NCI-H1105 (cell line): ENCODE measurements at places on chromosomes 2 and 18.

DNA sequence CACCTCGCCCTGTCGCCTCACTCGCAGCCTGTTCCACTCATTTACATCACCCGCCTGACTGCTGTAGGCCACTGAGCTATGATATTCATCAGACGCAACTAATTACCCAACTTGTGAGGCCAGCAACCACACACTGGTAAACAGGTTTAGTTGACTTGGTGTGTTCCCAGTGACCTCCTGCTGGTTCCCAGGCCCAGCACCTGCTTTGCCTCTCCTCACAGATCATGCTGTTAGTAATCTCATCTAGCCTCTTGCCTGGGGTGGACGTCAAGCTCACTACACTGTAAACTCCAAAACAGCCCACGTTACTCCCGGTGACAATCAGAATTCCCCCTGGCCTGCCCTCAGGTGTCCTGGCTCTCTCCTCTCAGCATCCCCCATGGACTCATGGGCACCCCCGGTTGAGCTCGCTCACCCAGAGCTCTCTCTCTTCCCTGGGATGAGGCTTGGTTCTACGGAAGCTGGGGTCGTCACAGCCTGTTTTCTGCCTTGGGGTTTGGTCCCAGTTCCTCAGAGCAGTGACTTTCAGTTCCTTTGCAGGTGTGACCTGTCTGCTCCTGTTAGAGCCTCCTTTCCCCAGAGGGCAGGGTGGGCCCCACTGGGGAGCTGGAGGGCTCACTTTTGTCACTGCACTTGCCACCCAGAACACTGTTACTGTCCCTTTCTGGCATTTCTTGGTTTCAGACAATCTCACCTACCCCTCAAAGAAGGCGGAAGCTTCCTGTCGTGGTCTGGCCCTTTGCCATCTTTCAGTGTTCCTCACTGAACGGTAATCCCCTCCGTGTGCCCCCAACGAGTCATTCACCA, 40.3 kb downstream of the INPP5D start:
- no peak for DNase-seq

DNA sequence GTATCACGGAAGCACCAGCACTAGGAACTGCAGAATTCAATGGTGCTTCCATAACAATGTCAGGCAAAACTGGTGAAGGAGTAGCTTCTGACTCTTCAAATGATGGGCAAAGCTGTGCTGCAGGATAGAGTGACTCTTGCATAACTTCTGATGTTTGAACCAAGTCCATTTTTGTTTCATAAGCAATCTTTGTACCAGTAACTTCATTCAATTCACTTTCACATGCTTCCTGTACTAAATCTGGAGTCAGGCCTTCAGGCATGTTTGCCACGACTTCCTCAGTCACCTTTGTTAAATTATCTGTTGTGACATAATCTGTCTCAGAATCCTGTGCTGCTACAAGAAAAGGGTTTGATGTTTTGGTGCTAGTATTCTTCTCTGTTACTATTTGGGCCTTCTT, 24.0 kb downstream of the RTN4 start:
- DNase-seq = no peak

DNA sequence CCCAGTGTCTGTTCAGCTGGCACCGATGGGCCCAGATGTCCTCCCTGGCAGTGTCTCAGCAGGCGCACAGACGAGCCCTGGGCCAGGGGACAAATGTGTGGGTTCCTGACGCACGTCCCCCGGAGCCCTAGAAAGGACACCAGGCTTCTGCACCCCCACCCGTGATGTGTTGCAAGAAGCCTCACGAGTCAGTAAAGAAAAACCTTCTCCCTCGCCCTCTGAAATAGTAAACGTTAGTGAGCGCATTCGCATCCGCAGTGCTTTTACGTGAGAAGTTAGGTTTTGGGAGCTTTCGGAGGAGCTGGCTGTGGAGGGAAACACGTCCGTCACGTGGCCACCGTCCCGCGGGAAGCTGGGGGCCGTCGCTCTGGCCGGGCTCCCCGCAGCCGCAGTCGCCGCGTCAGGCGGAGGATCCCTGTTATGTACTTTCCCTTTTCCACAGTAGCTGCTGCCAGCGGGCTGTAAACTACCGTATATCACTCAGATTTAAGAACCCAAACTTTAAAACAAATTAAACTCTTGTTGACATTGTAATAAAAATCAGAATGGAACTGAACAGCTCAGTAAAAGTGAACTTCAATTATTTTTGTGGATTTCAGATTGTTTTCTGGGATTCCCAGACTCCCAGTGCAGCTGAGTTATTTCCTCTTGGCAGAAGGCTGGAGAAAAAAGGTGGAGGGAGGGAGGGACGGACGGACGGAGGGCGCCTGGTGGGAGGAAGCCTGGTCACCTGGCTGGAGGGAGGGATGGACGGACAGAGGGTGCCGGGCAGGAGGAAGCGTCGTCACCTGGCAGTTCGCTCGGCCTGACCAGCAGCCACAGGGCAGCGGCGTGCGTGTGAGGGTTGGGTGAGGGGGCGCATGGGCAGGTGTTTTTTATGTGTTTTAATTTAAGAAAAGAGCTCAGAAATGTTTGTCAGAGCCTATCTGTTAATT, 112.1 kb downstream of the NFATC1 start:
- no peak for DNase-seq

DNA sequence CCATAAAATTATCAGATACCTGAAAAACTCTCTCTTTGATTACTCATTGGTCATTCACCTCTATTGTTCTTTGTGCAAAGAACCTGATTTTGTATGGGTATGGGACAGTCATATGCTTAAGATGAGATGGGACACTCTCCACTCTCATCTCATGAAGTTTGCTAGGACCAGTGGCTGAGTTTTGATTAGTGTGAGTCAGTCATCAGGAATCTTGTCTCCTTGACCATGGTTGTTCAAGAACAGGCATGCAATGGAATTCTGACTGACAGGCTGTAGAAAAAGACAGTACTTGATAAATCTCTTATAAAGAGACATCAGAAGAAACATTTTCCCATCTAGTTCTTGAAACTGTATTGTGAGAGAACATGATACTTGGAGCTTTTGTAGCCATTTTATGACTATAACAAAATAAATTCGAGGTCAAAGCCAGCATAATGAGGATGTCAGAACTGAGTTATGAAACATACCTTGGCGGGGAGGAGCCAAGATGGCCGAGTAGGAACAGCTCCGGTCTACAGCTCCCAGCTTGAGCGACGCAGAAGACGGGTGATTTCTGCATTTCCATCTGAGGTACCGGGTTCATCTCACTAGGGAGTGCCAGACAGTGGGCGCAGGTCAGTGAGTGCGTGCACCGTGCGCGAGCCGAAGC, 367.0 kb downstream of the NR4A2 start:
- DNase-seq = no peak

GRCh38 chr2:191295088-191295487, 49.9 kb downstream of the MYO1B start:
- no peak for DNase-seq

- DNase-seq = no peak
Observed at GRCh38 chr18:29979881-29980280, 1062.7 kb downstream of the DSC3 start.

- no peak for DNase-seq
Observed at GRCh38 chr2:2826209-2826551, 495.1 kb upstream of the MYT1L start.

DNA sequence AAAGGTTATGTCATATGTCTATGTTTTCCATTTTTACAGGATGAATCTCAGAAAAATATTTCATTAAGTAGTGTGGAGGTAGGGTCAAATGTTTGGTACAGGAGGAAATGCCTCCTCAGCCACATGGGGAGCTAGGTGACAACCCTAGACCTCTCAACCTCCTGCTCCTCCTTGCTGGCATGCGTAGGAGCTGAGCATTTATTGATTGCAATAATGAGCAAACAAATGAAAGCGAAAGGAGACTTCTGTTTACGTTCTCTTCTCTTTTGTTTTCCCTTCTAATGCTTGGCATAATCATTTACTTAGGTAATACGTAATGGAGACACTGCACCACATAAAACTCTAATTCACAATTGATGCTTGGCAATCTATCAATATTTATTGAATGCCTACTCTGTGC, 95.1 kb upstream of the CCBE1 start:
- DNase-seq = no peak

DNA sequence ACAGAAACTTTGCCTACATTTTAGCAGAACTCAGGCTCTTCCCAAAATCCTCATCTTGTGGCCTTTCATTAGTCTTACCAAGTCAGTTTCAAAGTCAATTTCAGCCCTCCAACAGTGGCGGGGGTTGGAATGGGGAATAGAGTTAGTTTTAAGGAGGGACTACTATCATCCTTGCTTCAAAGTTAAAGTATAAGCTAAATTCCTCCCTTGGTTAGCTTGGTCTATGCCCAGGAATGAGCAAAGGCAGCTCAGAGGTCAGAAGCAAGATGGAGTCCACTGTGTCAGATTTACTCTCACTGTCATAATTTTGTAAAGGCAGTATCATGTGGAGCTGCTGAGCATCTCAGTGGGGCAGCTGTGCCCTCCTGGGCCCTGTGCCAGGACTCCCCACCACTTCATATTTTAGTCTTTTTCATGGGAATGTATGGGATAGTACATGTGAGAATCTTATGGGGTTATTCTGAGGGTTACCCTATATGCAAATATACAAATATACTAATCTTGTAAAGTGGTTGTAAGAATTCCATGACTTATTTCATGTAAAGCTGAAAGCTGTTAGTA, 145.2 kb upstream of the MMADHC start:
- DNase-seq = no peak

DNA sequence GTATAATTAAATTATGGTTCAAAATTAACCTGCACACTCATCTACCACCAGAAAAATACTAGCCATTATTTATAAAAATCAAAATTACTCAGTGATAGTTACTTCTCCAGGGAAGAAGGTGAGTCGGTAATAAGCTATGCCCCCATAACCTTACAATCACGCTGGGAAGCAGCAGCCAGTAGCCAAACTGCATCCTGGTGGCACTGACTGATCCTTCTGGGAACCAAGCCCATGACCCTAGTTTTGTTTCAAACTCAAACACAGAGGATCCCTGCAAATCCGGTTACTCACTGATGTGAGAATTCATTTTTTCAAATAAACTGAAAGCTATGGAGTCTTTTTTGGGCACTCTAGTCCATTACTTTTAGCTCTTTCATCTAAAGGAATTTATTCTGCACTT, 88.2 kb upstream of the VWC2L start:
- DNase-seq = no peak

DNA sequence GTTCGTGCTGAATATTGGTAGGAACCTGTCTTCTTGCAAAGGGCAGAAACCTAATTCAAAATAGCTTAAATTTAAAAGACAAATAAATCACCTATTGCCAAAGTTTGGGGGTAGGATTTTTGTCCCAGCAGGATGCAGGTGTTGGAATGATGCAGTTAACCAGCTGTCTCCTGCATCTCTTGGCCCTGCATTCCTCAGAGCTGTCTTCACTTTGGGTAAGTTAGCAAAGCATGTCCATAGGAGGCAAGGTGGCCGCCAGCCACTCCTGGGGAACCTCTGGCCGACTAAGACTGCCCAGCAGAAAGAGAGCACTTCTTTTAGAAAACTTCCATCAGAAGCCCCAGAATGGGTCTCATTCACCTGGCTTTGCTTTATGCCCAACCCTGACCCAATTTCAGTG, 20.5 kb upstream of the NYAP2 start:
- no peak for DNase-seq

DNA sequence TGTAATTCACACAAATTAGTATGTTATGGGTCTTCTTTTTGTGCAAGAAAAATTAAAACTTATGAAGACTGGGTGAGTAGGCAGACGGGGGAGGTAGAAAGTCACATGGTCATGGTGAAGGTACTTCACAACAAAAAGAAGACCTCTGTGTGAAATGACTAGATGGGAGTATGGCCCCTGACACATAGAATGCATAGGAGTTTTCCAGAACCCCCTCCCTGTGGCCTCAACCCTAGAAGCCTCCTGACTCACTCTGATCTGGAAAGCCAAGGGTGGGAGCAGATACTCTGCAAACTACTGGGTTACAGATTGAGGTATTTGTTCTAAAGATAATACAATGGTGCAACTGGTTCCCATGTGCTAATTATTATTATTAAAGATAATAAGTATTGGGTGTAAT, 23.2 kb downstream of the SATB2 start:
- no peak for DNase-seq

DNA sequence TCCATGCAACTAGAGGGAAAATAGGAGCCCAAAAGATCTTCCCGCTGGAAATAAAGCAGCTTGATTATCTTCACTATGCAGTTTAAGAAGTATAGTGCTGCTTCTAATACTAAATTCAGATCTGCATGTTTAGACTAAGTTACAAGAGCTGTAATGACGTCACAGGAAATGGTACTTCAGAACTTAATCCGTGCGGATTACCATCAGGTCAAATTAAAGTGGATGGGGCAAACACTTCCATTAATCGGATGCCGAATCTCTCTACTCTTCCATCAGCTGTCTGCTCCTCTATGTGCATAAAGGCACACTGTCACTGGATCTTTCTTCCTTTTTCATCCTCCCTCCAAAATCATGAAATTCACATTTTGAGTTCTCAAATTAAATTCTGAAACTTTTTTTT, 52.6 kb downstream of the TRAPPC12 start:
- DNase-seq = no peak

GRCh38 chr2:230928701-230929380, 3.8 kb upstream of the GPR55 start:
- no peak for DNase-seq

- no peak for DNase-seq
Observed at GRCh38 chr2:200403814-200404213, 97.3 kb downstream of the SPATS2L start.

- DNase-seq = no peak
Observed at GRCh38 chr2:56519806-56520205, 336.0 kb downstream of the CCDC85A start.

DNA sequence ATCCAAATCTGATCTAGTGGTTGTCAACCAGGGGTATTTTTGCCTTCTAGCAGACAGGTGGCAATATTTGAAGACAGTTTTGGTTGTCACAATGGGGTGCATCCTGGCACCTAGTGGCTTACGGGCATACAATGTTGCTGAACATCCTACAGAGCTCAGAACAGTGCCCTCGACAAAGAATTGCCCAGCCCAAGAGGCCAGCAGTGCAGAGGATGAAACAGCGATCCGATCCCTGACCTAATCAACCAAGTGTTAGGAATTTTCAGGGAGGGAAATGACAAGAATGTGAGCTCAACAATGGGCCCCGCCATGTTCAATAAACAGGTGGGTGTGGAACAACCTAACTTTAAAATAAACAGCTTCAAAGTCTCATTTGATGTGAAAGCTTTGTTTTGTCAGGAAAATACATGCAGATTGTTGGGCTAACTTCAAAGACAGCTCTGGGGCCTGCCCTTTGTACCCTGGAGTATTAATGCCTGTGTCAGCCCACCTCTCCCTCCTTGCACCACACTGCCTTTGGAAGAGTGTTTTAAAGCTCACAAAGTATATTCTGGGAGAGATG, 22.5 kb upstream of the SCYGR5 start:
- DNase-seq = no peak
